ENCODE measurements at places on chromosomes 1 and 21.

DNA sequence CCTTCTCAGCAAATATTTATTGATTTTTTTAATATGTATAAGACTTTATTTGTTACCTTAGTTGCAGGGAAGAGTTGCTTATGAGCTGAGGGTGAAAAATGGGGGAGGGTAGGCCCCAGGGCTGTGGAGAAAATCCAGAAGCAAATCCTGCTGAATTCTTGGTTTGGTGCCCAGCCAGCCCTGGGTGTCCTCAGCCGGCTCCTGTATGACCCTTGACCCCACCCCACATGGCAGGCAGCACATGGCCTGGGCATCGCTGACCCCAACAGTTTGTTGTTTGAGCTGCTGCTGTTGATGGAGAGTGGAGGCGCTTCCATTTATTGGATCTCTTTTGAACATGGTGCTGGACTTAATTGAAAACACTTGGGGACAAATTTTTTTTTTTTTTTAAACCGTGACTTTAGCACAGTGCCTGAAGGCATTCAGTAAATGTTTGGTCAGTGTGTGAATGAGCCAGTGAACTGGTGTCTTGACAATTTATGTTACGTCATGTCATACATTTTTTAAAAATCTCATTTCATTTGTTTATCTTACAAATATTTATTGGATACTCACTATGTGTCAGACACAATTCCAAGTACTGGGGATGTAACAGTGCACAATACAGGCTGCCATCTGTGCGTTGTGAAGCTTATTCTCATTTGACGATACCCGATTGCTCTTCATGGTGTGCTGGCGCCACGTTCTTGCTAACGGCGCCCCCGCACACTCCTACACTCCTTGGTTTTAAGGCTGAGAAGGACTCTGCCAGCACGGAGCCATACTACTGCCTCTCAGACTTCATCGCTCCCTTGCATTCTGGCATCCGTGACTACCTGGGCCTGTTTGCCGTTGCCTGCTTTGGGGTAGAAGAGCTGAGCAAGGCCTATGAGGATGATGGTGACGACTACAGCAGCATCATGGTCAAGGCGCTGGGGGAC lies 98.8 kb downstream of the MTR start:
- DNase-seq: no peak

DNA sequence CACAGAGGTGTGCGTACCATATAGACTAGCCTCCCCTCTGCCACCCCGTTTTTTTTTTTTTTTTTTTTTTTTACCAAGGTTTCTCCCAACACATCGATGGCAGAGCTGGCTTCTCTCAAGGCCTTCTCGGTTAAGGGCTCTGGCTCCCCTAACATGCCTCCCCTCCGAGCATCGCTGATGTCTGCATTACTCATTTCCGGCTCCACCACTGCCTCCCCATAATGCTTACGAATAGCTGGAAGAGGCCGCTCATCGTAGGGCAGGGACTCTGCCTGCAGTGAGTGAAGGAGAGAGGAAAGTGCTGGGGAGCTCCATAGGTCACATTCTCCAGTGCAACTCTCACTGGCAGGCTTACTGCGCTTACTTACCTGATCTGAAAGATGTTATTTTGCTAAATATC lies 20.6 kb downstream of the CEP104 start:
- no peak for DNase-seq

DNA sequence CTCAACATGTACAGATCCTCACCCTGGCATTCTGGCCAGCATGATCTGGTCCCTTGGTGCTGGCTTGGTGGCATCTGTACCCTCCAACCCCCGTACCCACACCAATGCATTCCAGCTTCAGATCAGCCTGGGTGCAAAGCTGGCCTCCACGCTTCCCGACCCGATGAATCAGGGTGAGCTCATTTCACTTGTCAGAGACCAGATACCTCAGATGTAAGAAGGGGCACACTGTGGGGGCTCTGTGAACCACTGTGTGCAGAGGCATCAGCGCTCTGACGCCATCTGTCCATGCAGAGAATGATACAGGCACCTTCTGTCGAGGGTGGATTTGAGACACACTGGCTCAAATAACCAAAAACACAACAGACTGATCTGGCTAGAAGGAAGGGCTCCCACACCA lies 76.6 kb downstream of the DMRTB1 start:
- peak; percentile 89 for DNase-seq

- no peak for DNase-seq
Observed at GRCh38 chr1:212554401-212554800, 54.2 kb upstream of the ATF3 start.

- DNase-seq: no peak
Observed at GRCh38 chr21:41345934-41346685, 15.7 kb upstream of the MX2 start.

Data from NCI-H2171 (cell line).